Fibroblast of gingiva (primary cell): ENCODE measurements at places on chromosomes 13 and 19.

- DNase-seq, result peak; percentile 85
Measured at GRCh38 chr19:43519436-43520088, 7.4 kb downstream of the ETHE1 start.

DNA sequence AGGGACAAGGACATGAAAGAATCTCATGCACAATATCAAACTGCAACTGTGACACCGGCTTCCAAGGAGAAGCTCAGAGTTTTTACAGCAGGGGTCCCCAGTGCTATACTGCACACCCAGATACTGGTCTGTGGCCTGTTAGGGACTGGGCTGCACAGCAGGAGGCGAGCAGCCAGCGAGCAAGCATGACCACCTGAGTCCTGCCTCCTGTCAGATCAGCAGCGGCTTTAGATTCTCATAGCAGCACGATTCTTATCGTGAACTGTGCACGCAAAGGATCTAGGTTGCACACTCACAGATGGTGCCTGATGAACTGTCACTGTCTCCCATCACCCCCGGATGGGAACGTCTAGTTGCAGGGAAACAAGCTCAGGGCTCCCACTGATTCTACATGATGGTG is 13.1 kb upstream of the CD22 start:
- DNase-seq, result no peak

GRCh38 chr19:53892981-53893325 is 11.0 kb downstream of the PRKCG start:
- no peak for DNase-seq

- DNase-seq, result no peak
Measured at GRCh38 chr19:29292562-29292961, 79.6 kb upstream of the UQCRFS1 start.

DNA sequence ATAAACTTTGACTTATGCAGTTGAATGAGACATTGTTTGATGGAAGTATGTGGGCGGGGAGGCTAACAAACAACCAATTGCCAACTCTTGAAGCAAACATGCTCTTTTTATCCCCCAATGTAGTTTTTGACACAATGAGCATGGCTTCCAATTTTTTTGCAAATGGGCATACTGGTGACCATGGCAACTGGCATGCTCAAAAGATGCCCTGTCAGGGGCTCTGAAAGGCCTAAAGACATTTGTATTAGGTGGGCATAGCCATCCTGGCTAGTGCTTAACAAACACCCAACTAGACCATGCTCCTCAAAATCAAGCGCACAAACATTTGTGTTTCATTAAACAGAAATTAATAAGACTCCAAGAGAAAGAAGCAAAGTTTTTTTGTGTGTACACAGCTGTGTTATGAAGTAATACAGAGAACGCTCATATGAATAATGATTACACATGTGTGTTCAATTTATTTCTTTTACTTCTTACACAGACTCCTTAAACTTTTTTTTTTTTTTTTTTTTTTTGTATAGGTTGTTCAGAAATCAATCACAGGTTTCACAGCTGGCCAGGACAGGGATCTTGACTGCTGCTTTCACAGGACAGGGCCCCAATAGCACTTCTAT is 95.6 kb downstream of the DLEU7 start:
- DNase-seq, result no peak

DNA sequence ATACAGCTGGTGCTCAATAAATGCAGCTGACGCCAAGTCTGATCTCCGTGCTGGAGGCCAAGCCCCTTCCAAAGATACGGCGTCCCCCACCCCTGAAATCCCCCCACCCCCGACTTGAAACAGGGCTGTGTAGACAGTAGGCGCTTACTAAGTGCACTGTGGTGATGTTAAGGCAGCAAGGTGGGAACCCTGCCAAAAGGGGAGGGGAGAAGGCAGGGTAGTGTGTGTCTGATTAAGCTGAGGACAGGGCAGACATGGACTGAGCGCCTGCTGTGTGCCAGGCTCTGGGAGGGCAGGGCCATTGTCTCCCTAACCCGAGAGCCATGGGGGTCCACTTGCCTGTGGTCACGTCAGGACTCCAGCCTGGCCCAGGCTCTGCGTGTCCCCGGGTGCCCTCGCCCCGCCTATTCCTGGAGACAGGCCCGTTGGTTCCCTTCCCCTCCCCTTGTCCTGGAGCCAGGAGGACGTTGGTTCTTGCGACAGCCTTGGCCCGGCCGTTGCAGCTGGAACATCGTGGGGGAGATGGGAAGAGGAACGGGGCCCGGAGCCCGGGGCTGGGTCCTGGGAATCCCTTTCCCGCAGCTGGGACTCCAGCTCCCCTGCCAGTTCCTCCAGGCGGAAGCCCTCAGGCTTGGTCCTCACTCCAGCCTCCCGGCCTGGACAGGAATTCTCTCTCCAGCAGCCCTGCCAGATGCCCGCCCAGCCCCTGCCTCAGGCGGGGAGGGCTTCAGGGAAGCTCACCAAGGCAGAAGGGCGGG is 1.7 kb upstream of the ELANE start:
- peak; percentile 99 for DNase-seq

- DNase-seq, result no peak
Measured at GRCh38 chr19:11721681-11722080, 17.1 kb downstream of the ZNF823 start.

DNA sequence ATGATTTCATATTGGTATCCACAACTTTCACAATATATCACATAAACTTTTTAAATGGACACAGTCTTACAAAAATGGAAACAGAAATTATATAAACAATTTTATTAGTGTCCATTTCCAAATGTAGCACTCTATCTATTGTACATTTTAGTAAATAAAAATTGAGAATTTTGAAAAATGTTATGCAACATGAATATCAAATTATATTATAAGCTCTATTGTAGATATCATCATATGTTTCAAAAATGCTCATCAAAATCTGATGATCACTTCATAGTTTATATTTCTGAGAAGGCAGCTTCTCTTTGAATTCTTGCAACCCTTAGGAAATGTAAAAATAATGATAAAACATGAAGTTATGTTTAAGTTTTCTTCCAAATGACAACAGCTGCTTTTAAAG is 1928.6 kb downstream of the PCDH9 start:
- DNase-seq, result no peak

DNA sequence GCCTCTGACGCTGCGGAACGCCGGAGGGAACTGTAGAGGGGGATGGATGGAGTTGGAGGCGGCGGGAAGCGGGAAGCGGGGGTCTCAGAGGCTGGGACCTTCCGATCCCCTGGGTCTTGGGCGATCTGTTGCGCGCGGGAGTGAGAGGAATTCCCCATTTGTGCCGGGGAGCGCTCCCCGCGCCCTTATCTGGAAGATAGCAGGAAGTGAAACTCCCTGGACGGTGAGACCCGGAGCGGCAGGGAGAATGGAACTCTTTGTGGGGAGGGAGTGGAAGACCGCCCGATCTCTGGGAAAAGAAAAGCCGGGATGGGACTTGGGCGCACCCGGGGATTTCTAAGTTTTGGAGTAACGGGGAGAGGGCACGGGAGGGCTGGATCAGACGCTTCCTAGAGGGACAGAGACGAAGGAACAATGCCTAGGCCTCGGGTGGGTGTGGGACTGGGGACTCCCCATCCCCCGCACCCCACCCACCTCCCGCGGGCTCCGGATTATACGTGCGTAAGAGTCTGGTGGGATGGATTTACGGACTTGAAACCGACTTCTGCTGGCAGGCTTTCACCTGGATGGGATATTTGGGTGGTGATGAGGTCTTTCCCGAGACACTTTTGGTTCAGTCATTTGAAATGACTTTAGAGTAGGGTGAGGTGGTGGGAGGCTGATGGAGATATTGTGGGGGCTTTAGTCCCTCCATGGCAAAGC is 495 bp downstream of the LSR start:
- DNase-seq, result no peak

DNA sequence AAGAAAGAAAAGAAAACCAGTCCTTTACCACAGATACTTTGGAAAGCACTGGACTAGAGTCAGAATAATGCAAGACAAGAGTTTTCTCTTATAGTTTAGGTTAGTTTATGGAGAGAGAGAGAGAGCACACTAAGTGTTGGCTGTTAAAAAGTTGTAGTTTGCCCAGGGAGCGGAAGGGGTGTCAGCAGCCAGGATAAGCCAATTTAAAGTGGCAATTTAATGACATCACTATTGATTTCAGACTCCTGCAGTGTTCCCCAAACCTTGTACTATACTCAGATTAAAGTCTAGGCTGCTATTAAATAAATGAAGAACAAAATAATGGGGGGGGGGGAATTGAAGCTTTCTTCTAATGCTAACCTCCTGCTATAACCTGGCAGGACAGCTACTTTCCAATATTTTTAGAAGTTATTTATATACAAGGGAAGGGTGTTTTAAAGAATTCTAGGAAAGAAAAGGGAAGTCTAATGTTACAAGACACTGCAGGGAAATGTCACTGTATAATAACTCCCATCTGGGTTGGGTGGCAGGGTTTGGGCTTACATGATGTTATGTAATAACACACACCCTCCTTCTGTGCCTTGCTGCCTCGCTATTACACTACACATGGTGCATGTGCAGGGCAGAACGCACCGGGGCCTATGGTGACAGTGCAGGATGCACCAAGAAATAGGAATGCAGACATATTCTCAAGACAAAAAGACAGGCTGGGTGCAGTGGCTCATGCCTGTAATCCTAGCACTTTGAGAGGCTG is 19.9 kb downstream of the TPT1 start:
- peak; percentile 25 for DNase-seq

DNA sequence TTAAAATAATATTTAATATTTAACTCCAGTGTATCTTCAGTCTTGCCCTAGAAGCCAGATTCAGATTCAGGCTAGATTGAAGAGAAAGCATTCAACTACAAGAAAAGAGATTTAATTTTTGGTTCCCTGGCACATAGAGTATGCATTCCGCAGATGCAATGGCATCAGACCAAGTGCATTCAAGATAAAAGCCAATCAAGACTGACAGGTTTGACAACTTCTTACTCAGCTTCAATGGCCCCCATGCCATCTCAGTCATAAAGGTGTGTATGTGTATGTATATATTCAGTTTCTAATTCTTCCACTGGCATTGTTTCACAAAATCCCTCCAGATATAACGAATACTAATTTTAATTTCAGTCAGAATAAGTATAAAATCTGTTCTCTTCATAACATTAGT is 650.8 kb upstream of the GPC6 start:
- DNase-seq, result no peak

DNA sequence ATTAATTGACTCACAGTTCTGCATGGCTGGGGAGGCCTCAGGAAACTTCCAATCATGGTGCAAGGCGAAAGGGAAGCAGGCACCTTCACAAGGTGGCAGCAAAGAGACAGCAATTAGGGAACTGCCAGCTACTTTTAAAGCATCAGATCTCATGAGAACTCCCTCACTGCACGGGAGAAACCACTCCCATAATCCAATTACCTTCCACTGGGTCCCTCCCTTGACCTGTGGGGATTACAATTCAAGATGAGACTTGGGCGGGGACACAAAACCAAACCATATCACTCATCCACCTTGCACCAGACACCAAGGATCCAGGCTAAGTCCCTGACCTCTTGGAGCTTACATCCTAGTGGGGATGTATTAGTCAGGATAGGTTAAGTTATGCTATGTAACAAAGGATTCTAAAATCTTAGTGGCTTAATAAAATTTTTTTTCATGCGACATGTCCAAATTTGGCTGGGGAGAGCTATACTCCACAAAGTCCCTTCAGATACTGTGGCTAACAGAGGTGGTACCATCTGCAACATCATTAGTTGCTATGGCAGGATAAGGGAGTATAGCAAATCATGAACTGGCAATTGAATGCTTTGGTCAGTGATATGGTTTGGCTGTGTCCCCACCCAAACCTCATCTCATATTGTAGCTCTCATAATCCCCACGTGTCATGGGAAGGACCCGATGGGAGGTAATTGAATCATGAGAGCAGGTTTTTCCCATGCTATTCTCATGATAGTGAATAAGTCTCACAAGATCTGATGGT is 8.3 kb upstream of the FAM187B start:
- DNase-seq, result no peak

- no peak for DNase-seq
Measured at GRCh38 chr19:3281026-3281425, 56.6 kb downstream of the CELF5 start.

- DNase-seq, result no peak
Measured at GRCh38 chr19:15181394-15181793, 19.4 kb downstream of the NOTCH3 start.

DNA sequence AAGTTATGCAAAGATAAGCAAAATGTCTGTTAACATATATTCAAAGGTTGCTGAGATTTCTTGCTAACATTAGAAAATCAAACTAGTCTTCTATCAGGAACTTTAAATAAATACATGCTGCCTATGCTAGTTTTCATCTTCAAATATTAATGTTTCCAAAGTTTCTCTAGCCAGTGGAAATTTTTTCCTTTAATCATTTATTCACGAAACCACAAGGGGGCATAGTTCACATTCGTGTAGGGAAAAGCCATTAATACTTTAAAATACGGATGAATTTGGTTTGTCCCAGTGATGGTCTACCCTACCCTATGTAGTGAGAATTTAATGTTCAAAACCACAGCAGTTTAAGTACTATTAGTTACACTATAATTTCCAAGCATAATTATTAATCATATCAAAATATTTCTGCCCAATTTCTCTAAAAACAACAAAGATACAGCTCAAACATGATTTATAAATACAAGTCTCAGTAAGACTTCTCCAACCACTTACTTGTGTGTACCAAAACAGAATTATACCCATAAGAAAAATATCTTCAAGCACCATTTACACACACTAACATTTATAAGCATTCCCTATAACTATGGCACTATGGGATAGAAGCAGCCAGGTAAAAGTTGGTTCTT is 16.2 kb downstream of the NUFIP1 start:
- DNase-seq, result peak; percentile 7

DNA sequence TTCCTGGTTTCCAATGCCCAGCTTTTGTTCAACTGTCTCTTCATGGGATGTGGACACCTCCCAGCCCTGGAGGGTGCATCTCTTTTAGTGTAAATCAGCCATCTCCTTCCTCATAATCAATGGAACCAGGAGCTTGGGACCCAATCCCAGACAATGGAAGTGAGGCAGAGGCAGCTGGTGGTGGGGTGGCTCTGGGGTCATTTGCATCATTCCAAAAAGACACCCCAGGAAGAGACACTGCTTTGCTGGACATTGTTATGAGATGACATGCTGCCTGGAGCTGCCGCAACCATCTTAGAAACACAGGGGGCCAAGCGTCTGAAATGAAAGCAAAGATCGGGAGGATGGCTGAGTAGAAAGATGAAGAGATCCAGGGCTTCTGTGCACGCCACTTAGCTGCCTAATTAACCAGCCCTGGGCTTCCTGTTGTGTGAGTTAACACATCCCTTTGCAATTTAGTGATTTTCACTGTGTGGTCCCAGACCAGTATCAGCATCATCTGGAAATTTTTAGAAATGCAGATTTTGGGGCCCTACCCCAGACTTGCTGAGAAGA is 36.1 kb downstream of the IRS2 start:
- no peak for DNase-seq

GRCh38 chr13:73877399-73877798 is 256.8 kb downstream of the KLF12 start:
- DNase-seq, result no peak

GRCh38 chr19:18109341-18109732 is 11.8 kb downstream of the MAST3 start:
- DNase-seq, result no peak
